ENCODE measurements at places on chromosomes 7 and 10.

DNA sequence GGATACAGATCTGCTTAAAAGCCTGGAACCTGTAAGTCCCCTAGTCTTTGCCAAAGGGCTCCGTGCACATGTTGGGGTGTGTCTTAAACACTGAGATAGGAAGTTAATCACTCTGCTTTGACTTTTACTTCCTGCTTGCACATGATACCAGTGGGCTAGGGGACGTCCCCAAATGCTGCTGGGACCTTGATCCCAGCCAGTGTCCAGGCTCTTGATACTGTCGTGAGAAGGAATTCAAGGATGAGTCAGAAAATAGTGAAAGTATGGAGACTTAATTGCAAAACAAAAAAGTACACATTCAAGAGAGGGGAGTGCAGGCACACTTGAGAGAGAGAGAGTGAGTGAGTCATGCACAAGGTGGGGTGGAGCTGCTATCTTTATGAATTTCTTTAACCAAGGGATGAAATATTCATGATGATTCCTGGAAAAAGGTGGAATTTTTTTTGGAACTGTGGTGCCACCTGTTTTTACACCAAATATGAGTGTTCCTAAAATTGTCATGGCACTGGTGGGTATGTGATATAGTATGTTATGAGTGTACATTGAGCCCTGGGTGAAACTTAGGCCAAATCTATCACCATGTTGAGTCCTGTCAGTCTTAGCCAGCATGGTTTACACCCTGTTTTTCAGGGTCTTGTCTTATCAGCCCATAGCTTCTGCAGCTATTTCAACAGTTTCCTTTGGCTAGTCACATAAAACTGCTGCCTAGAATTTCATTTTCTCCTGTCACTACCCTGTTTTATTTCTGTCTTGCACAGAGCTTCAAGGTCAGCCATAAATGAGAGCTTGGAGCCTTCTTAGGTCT lies 88.3 kb upstream of the CYP26C1 start:
- no peak for DNase-seq

DNA sequence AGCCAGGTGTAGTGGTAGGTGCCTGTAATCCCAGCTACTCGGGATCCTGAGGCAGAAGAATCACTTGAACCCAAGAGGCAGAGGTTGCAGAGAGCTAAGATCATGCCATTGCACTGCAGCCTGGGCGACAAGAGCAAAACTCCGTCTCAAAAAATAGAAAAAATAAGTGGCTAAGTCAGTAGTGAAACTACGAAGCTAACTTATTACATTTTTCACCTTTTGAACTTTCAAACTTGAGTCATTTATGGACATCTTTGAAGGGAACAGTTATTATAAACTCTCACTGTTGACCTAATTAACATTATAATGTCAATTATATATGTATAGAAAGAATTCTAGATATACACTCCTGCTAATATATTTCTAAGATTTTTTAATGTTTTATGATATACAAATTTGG lies 541.5 kb upstream of the C7orf33 start:
- DNase-seq: no peak

GRCh38 chr10:28906011-28906411 lies 228.7 kb downstream of the BAMBI start:
- no peak for DNase-seq

DNA sequence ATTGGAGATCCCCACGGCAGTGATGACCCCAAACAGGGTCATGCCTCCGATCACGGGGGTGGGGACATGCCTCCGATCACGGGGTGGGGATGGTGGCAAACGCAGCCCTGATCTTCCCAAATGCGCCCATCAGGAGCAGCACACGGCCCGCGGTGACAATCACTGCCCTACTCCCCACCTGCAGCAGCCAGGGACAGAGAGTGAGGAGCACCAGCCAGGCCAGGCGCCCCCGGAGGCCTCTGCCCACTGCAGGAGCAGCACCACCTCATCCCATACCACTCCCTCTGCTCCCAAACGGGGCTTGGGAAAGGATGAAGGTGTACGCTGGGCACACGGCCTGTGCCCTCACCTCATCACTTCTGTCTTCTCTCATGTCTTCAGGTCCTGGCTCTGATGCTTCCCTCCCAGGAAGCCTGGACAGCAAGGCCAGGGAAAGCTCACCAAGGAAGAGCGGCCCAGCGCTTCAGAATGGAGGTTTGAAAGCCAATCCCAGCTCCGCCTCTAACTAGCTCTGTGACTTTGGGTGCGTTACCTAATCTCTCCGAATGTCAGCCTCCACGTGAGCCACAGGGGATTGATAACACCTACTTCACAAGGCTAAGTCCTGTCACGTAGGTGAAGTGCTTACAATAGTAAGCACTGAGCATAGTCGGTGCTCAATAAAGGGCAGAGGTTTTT lies 37.1 kb downstream of the STRA8 start:
- no peak for DNase-seq

DNA sequence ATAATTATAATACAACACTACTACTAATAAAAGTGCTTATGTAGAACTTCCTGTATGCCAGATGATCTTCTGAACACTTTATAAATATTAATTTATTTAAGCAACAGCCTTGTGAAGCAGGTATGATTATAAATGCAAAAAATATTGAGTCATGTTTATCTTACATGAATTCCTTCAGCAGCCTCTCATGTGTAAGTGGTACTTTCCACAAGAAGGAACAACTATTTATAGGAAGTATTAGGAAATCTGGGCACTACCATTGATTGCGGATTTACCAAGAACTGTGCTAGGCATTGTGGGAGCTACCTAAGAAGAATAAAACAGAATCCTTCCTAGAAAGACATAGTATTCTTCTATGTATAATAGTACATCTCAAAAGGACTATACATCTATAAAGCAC lies 10.7 kb upstream of the STEAP4 start:
- no peak for DNase-seq
